ENCODE measurements at places on chromosomes 12 and 14. TPM values are rescaled to one million over a fixed set of nuclear protein-coding genes. Genes with fewer than 3 reads are reported as not detected.

DNA sequence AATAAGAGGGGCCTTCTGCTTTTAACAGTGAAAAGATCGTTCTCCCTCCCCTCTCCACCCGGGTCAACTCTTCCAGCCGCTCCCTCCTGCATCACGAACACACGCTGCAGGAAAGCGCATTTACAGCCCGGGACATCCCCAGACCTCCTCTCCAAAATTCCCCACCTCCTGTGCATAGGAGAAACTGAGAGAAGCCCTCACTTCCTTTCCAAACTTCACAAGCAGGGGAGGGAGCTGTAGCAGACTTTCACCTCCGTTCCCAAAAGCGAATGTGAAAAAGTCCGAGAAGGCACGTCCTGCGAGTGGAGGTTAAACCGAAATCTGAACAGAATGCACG lies 513 bp downstream of the BCAT1 start:
- ATAC-seq: peak; percentile 22

DNA sequence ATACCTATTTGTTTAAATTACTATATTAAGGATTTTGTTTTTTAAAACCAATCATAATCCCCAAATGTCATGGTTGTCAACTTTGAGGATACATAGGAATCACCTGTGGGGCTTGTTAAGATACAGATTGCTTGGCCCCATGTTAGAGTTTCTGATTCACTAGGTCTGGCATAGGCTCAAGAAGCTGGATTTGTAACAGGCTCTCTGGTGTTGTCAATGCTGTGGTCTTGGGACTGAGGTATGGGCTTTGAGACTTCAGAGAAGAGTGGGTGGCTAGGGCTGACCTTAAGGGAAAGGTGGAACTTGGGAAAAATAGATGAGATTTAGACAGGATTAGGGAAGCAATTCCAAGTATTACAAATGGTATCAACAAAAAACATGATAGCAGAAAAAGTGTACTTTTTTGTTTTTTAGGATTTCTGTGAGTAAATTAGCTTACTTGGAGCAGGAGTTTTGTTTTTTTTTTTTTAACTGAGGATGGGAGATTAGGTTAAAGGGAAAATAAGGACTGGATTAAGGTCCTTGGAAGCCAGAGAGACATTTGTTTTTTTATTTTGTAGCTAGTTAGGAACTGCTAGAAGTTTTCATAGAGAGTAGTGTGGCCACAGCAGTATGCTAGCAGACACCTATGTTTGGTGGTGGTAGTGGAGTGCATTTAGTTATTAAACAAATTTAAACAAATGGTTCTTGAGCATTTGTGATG lies 88.6 kb downstream of the RAD51B start:
- no peak for ATAC-seq

GRCh38 chr14:75769047-75769685 lies 108.1 kb downstream of the TTLL5 start:
- no peak for ATAC-seq

DNA sequence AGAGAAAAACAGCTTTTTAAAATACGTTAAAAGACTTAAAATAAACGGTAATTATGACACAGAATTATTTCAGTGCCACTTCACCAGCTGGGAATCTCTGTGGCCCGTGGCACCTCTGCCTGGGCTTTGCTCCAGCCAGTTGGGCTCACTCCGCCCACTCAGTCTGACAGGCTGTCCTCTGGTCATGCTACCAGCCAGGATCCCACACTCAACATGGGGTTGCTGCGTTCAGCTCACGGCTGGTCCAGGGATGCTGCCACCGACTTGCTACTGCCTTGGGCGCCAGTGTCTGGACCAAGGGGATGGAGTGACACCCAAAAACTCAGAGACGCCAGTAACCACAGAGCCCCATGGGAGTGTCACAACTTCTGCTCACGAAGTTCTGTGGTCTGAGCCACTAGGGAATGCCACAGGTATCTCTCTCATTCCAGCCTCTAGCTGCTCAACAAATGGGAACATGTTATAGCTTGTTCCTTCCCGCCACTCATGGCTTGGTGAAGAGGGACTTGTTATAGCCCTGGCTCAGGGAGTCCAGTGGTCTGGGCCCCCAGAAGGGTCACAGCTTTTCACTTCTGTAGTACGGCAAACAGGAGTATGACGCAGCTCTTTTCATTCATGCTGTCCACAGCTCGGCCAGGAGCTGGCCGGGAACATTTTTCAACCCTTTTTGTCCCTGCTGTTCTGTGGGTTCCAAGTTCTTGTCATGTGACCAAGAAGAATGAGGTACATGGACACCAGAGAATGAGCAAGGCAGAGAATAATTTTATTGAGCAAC lies 23.4 kb upstream of the ATXN7L3B start:
- no peak for ATAC-seq

DNA sequence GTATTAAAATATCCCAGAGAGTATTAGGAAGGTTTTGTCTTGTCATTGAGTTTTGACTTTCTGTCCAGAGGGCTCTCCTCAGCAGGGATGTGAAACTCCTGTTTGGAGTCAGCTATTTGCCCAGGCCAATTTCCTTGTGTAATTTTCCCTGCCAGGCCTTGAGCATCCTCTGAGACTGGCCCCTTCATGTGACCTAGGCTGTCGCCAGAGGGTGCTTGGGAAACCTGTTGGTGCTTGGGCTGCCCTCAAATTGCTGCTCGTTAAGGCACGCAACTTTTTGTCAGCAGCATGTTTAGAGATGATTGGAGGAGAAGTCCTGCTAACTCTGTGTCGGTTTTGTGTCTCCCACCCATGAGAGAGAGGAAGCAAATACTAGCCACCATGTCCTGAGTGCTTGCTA lies 39.1 kb downstream of the IQSEC3 start:
- ATAC-seq: no peak

DNA sequence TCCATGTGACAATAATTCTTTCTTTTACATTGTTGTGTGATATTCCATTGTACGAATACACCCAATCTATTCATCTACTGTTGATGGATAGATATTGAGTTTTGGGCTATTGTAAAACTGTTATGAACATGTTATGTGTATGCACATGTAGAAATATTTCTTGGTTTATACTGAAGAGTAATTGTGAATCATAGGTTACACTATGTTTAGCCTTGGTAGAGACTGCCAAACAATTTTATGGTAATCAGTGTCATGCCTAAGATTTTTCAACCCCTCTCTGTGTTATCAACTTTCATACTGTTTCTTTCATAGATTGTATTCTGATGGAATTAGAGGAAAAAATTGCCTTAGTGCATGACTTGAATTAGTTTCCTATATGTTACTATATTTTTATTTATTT lies 39.5 kb downstream of the FRMD6 start:
- ATAC-seq: peak; percentile 37

DNA sequence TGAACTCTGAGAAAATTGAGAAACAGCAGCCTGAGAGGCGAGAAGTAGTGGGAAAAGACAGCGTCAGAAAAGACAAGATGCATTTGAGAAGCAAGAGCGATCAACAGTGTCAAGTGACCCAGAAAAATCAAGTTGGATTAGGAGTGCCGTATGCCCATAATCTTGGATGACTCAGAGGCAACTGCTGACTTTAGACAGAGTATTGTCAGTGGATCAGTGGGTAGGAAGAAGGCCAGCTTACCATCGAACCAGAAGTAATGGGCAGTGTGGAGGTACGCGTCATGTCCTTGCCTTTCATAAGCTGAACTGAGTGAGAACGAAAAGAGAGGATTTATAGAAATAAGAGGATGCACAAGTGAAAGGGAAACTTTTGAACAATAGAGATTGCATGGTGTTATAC lies 151.0 kb upstream of the NAV3 start:
- ATAC-seq: no peak

DNA sequence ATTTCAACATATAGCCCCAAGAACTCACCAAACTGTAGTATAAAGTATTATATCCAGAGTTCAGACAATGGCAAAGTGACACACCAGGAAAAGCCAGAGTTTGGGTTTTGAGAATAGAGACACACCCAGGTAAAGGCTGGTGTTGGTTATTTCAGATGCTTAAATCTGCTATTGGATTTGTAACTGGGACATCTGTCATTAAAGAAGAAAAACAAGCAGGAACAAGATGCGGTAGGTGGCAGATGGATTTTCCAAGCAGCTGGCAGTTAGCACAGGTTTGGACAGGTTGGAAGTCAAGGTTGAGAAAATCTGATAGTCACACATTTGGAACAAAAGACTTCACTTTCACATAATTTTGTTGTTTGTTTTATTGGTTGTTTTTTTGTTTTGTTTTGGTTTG lies 14.4 kb upstream of the CDK17 start:
- peak; percentile 76 for ATAC-seq

GRCh38 chr12:93541578-93542225 lies 30.8 kb upstream of the SOCS2 start:
- no peak for ATAC-seq

DNA sequence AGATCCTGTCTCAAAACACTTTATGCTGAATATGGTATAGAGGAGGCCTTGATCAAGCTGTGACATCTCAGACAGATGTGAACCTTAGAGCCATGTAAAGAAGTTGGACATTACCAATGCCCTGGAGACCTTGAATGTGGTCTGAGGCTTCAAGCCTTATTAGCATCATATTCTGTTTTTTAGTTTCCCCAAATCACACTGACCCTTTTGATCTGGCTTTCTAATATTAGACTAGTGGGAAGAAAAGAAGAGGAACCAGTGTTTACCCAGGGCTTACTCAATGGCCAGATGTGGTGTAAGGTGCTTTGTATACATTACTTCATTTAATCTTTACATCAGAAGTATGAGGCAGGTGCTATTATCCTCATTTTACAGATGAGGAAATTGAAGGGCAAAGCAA lies 10.6 kb upstream of the TBPL2 start:
- ATAC-seq: no peak

- no peak for ATAC-seq
Measured at GRCh38 chr14:68390741-68391140, 402.1 kb downstream of the ZFP36L1 start.

GRCh38 chr12:91413581-91414546 lies 231.2 kb upstream of the DCN start:
- ATAC-seq: peak; percentile 91

GRCh38 chr12:119695034-119695433 lies 27.1 kb downstream of the PRKAB1 start:
- ATAC-seq: no peak

- peak; percentile 22 for ATAC-seq
Measured at GRCh38 chr12:57604454-57604991, at the start of gene DTX3. Gene DTX3 (plus strand): TSS chr12:57604824. CDS start chr12:57606518, 1,694 bp downstream.

GRCh38 chr12:51188359-51189051 lies 15.6 kb upstream of the TFCP2 start:
- ATAC-seq: peak; percentile 25

- ATAC-seq: no peak
Measured at GRCh38 chr14:93068711-93069110, 47.0 kb downstream of the ITPK1 start.

- no peak for ATAC-seq
Measured at GRCh38 chr14:99192830-99193229, 79.2 kb downstream of the BCL11B start.

DNA sequence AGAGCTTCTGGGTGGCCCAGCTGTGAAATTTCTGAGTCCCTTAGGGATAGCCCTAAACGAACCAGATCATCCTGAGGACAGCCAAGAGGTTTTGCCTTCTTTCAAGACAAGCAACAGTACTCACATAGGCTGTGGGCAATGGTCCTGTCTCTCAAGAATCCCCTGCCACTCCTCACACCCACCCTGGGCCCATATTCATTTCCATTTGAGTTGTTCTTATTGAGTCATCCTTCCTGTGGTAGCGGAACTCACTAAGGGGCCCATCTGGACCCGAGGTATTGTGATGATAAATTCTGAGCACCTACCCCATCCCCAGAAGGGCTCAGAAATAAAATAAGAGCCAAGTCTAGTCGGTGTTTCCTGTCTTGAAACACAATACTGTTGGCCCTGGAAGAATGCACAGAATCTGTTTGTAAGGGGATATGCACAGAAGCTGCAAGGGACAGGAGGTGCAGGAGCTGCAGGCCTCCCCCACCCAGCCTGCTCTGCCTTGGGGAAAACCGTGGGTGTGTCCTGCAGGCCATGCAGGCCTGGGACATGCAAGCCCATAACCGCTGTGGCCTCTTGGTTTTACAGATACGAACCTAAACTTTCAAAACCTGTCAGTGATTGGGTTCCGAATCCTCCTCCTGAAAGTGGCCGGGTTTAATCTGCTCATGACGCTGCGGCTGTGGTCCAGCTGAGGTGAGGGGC lies 38.9 kb downstream of the DAD1 start:
- ATAC-seq: no peak

DNA sequence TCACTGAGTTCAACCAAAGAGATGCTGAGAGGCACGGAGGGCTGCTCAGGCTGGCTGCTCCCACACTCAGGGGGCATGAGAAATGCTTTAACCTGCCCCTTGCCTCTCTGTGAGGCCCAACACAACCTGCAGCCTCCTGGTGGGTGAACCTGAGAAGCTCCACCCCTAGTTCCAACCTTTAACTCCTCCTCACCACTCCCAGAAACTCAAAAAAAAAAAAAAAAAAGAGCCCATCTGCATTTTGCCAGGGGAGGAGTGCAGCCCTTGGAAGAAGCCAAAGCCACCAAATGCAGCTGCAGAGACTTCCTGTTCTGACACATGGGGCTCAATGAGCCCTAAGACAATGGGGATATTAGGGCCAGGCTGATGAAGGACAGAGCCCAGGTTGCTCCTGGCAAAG lies 8.9 kb downstream of the KRT4 start:
- ATAC-seq: peak; percentile 20

GRCh38 chr12:123141615-123142517 lies 9.0 kb downstream of the PITPNM2 start:
- ATAC-seq: peak; percentile 87

DNA sequence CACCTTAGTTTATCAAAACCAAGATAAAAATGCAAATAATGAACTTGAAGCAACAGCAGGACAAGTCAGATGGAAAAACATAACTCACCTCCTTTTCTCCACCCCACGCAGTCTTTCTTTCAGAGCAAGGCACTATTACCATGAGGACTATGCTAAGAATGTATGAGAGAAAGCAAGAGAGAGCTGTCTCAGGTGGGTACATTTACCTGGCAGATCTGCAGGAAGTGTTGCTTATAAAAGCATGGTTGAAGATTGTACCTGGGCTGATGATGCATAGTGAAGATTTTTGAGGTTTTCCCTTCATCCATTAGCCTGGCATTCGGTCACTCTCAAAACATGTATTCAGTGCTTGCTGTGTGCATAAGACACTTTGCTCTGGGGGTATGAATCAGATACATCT lies 68.8 kb upstream of the IFNG-AS1 start:
- no peak for ATAC-seq

The EIF2S3B gene
- total RNA-seq: 1.4 TPM

The AJUBA gene
- total RNA-seq: 26.6 TPM

The SLC10A1 gene
- total RNA-seq: not detected

The AKAP6 gene
- 4.4 TPM for total RNA-seq

The MEG3 gene
- 7.4 TPM for total RNA-seq

The KRT8 gene
- 40.1 TPM for total RNA-seq

The CEBPE gene
- total RNA-seq: not detected

The TAS2R7 gene
- total RNA-seq: not detected

The PIWIL1 gene
- not detected for total RNA-seq

The B4GALNT3 gene
- 25.9 TPM for total RNA-seq

The ZBTB1 gene
- 16.5 TPM for total RNA-seq

The RBMS2 gene
- 11.3 TPM for total RNA-seq
